ENCODE measurements at places on chromosomes 2 and 18. TPM values are rescaled to one million over a fixed set of nuclear protein-coding genes. Genes with fewer than 3 reads are reported as not detected.

Gene ELOA2
- total RNA-seq = not detected

Gene CROCC2
- total RNA-seq = not detected

Gene IL36A
- total RNA-seq = not detected

Gene DRC1
- not detected for total RNA-seq

Data from NCI-H460 (cell line).